NCI-H1930 (cell line): ENCODE measurements at places on chromosomes 5 and 9.

DNA sequence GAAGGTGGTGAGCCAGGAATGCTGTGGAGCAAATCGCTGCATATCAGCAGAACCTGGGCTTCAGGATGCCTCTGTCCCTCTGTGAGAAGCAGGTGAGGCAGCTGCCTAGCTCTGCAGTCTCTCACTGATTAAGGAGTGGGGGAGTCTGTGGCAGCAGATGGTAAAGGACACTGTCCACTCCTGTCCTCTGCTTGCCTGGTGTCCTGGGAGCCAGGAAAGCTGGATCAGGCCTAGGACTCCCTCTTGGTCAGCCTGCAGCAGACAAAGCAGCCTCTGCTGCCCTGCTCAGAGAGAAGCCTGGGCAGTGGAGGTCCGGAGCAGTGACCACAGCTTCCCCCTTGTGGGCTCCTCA lies 214.7 kb downstream of the HSPA4 start:
- DNase-seq: no peak

- DNase-seq: no peak
Observed at GRCh38 chr5:139100825-139101224, 97.3 kb downstream of the SIL1 start.

- DNase-seq: no peak
Observed at GRCh38 chr9:77750981-77751340, 102.8 kb upstream of the GNA14 start.

GRCh38 chr5:55959208-55959607 lies 35.6 kb downstream of the IL6ST start:
- DNase-seq: no peak

- no peak for DNase-seq
Observed at GRCh38 chr9:89498852-89499480, 1.1 kb upstream of the SEMA4D start.

GRCh38 chr5:115605436-115605835 lies 3.2 kb upstream of the TICAM2 start:
- no peak for DNase-seq

DNA sequence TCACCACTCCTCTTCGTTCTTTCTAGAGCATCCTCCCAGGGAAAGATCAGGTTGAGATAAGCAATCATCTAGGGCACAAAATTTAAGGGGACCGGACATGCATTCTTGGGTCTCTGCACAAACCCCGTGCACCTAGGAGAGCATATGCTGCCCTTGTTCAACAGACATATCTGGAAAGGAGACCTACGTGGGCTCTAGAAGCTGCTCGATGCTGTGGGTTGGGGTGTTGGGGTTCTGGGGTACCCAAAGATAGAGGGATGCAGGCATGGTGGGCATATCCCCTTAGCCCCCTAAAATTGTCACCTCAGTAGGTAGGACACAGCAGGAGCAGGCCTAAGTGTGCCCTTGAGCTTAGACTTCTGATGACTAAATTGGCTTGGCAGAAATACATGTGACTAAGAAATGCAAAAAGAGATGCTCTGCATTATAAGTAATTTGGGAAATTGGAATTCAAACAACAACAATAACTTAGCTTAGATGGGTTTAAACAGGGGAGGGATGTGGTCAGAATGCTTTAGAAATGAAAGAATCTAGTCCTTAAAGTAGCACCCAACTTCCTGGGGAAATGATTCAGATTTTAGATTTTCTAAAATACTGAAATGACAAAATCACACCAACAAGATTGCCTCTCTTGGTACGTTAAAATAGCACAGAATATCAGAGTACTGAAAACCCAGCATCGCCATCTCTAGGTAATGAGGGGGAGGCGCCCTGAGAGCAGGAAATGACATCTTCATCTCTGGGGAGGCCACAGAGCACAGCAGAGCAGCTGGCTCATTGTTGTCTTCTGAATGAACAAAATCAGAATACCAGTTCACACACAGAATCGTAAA lies 172.3 kb downstream of the GNA14 start:
- DNase-seq: no peak

DNA sequence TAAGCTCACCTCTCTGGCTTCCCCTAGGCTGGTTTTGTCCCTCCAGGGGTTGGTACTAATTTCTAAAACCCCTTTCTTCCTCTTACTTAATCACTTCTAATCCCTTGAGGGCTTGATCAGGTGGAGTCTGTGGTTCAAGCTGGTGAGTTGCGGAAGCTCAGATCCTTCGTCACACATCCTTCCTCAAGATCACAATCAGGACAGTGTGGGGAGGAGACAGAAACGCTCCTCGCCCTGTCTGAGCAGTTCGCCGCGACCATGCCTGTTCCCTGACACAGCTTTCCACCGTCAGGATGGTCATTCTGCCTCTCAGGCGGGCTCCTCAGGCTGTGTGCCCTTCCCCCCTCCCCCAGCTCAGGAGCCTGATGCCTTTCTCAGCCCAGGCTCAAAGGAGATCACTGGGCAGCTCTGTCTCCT lies 24.3 kb downstream of the CPLX2 start:
- DNase-seq: no peak

DNA sequence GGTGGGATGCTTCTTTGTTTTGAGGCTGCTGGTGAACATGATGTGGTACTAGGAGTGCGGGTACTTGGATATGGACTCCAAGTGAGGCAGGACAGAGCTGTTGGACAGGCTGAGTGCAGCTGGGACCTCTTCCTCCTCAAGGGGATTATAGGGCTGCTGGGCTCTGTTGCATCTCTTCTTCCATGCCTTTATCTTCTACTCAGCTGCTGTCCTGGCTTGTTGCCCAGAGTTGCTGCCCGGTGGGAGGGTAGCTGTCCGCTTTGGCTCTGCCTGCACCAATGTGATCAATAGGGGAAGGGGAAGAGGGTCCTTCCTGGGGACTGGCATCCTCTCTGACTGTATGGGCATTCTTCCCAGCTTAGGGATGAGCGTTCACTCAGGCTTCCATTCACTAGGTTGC lies 1217.9 kb upstream of the ACO1 start:
- no peak for DNase-seq
